Tibial nerve (tissue), 4 donors: ENCODE measurements at places on chromosomes 11 and 22. TPM values are rescaled to one million over a fixed set of nuclear protein-coding genes. Genes with fewer than 3 reads are reported as not detected.

FOLR2 gene
- 27.8 TPM for total RNA-seq

TMEM86A gene
- 7.1 TPM for total RNA-seq

SCN4B gene
- total RNA-seq: 1.3 TPM

CELF1 gene
- total RNA-seq: 70.3 TPM

OSBP2 gene
- total RNA-seq: 1.6 TPM

PDE3B gene
- 39.9 TPM for total RNA-seq

CASP12 gene
- 1.7 TPM for total RNA-seq

OR51I1 gene
- not detected for total RNA-seq

BTBD18 gene
- not detected for total RNA-seq

TMEM184B gene
- total RNA-seq: 65.3 TPM

GRM5 gene
- 1.8 TPM for total RNA-seq

CATSPERZ gene
- not detected for total RNA-seq

MEI1 gene
- total RNA-seq: under 0.01 TPM

WT1 gene
- total RNA-seq: not detected

ACRV1 gene
- total RNA-seq: not detected

GGTLC2 gene
- total RNA-seq: not detected

B3GAT1 gene
- 7.8 TPM for total RNA-seq

OR52E8 gene
- not detected for total RNA-seq

PKDREJ gene
- total RNA-seq: under 0.01 TPM

NAA40 gene
- total RNA-seq: 5.5 TPM

HMGXB4 gene
- total RNA-seq: 23.7 TPM

OR5L2 gene
- total RNA-seq: not detected

RAB38 gene
- 5.1 TPM for total RNA-seq

SLC37A2 gene
- 5.7 TPM for total RNA-seq

SLC35E4 gene
- 15.0 TPM for total RNA-seq

BIRC3 gene
- 14.4 TPM for total RNA-seq

BSX gene
- total RNA-seq: not detected

KCNQ1 gene
- total RNA-seq: 11.4 TPM

ADORA2A gene
- total RNA-seq: 3.1 TPM

CNTF gene
- total RNA-seq: 342 TPM

GSTT2B gene
- total RNA-seq: 17.8 TPM

YPEL4 gene
- total RNA-seq: 0.39 TPM

PIH1D2 gene
- 7.2 TPM for total RNA-seq

RBMXL2 gene
- 3.5 TPM for total RNA-seq

PYGM gene
- 3.3 TPM for total RNA-seq

SLC7A4 gene
- 1.3 TPM for total RNA-seq

ART5 gene
- not detected for total RNA-seq

NLRP10 gene
- total RNA-seq: not detected

MYO7A gene
- total RNA-seq: 26.9 TPM

PAMR1 gene
- 6.9 TPM for total RNA-seq
